Right atrium auricular region (tissue), 2 donors: ENCODE measurements at places on chromosomes 2 and 18. TPM values are rescaled to one million over a fixed set of nuclear protein-coding genes. Genes with fewer than 3 reads are reported as not detected.

The RAD51AP2 gene
- total RNA-seq, result 0.22 TPM

DNA sequence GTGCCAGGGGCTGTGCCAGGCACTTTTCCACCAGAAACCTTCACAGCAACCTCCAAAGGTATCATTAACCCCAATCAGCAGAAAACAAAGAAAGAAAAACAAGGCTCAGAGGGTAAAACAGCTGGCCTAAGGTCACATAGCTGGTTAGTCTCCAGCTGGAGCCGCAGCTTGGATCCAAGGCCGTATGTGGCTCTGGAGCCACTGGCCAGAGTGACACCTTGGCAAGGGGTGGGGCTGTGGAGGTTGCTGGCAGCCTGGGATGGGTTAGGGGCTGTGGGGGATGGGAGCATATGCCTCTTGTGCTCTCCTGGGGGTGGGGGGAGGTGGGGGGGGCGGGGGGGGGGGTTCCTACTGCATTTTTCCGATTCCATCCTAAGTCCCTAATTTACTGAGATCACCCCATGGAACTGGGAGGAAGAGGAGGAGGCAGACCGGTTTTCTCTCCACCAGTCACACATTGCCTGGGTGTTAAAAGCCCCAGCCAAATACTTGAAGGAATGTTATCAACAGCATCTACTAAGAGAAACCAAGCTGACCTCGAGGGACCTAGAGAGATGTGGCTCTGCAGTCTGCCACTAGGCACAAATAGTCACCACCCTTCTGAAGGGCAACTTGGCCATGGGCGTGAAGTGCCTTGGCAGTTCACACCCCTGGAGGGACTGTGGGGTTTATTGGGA is 8.0 kb downstream of the HAAO start:
- no peak for DNase-seq

- DNase-seq, result no peak
These were observed 32.2 kb upstream of the MAT2A start for GRCh38 chr2:85506768-85507181.

GRCh38 chr2:50535971-50536759 is 495.8 kb downstream of the NRXN1 start:
- DNase-seq, result no peak

The CAPN14 gene
- 0.22 TPM for total RNA-seq

DNA sequence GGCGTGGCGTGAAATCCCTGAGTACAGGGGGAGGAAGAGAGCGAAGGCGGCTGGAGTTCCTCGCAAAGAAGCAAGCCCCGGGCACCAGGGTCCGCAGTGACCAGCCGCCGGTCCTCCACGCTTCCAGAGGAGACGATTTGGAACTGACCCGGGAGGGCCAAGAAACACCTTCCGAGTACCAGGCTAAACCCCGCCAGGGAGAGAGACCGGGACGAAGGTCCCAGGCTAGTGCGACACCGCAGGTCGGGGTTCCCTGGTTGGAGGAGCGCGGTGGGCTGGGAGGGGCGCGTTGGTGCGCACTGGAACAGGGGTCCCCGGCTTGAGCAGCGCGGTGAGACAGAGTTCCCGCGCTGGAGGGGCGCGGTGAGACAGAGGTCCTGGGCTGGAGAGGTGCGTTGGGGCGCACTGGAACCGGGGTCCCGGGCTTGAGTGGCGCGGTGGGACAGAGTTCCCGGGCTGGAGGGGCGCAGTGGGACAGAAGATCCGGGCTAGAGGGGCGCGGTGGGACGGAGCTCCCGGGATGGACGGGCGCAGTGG is 901 bp downstream of the WDFY1 start:
- DNase-seq, result no peak

The GCG gene
- total RNA-seq, result not detected

The TIGD1 gene
- total RNA-seq, result 1.7 TPM

- DNase-seq, result no peak
These were observed 400.1 kb downstream of the CCDC85A start for GRCh38 chr2:56583796-56584315.

- no peak for DNase-seq
These were observed 81.1 kb upstream of the GLI2 start for GRCh38 chr2:120654381-120655134.

GRCh38 chr18:61953161-61953560 is 60.4 kb upstream of the RNF152 start:
- no peak for DNase-seq

DNA sequence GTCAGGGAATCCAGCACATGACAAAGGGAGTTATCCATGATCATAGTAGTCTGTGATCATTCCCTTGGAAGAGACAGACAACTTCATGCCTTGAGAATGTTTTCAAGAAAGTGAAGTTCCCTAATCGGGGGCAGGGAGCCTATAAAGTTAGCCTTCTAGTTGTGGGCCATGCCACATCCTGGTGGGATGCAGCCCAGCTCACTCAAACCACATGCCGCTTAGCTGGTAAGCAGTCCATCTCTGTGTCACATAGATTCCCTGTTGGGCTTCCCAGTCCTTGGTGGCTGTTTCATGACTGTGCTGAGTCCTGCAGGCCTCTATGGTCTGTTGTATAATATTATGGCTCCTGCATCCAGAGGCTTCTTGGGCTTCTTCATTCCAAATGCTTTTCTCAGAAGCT is 11.4 kb upstream of the ARHGAP25 start:
- DNase-seq, result no peak

GRCh38 chr2:5077479-5078089 is 614.6 kb upstream of the SOX11 start:
- DNase-seq, result no peak

The C1QL2 gene
- not detected for total RNA-seq

DNA sequence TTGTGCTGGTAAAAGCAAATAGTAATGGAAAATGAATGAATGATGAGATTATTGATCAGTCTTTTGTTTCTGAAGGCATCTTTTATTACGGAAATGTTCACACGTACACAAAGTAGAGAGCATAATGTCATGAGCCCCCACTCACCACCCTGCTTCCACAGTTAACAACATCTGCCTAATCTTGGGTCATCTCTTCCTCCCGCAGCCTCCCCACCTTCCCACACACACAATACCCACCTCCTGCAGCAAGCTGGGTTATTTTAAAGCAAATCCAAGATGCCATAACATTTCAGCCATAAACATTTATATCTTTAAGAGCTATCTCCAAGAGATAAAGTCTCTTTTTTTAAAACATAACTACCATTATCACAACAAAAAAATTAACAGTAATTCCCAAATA is 36.3 kb downstream of the CYP27C1 start:
- no peak for DNase-seq

GRCh38 chr2:79373358-79374130 is 139.3 kb upstream of the CTNNA2 start:
- no peak for DNase-seq

The SOWAHC gene
- 5.3 TPM for total RNA-seq

The CCDC178 gene
- total RNA-seq, result not detected

DNA sequence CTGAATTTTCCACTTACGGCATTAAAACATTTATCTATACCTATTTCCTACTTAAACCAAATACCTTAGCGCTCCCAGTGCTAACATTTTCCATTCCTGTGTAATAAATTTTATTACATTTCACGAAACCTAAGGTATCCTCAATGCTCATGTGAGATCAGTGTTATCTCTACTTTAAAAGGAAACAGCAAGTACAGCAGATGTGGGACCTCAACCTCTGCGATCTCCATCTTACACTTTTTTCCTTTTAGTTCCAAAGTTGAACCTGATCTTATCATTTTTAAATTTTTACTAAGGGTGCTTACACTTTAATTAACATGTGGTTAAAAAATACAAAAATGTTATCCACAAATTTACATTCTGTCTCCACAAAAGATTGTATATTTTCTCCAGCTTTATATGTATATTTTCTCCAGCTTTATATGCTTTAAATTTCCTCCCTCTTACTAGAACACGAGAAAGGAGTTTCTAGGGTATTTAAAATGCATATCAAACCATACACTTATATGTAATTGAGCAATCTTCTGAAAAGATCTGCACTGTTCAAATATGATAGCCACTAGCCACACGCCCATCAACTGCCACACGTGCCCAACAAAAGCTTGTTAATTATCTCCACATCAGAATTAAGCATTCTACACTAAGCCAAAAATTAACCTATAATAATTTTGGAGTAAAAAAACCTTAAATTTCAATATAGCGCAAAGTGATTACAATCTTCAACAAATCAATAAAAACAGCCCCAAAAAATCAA is 38.1 kb downstream of the MBOAT2 start:
- DNase-seq, result no peak

GRCh38 chr2:54999182-54999581 is 51.1 kb downstream of the RTN4 start:
- DNase-seq, result no peak

- DNase-seq, result no peak
These were observed 147.6 kb downstream of the CCBE1 start for GRCh38 chr18:59549503-59550173.

The WNT10A gene
- 0.90 TPM for total RNA-seq

GRCh38 chr2:44736270-44736942 is 205.1 kb upstream of the SIX3 start:
- DNase-seq, result no peak

The LONRF2 gene
- total RNA-seq, result 11.3 TPM

GRCh38 chr2:26243470-26244308 is 743 bp downstream of the HADHA start:
- no peak for DNase-seq

GRCh38 chr18:80154293-80154692 is 45.2 kb downstream of the ADNP2 start:
- no peak for DNase-seq

GRCh38 chr2:52955079-52955478 is 812.5 kb upstream of the CHAC2 start:
- no peak for DNase-seq

The TTN gene
- total RNA-seq, result 1,330 TPM

The ST8SIA3 gene
- not detected for total RNA-seq

The NTSR2 gene
- total RNA-seq, result not detected

DNA sequence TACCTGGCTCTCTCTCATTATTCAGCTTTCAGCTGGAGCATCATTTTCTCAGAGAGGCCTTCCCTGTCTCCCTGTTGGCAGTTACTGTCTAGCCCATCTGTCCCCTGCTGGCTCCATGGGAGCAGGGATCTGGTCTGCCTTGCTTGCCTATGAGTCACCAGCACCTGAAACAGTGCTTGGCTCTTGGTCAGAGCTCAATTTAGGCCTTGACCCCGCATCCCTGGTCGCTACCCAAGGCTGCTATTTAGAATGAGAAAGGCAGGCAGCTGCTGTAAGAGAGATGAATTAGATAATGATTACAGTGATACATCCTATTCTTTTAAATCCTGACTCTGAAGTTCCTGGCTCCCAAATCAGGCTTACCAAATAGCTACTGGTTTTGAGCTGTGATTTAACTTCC is 32.9 kb downstream of the KCNE4 start:
- no peak for DNase-seq

The NRBP1 gene
- total RNA-seq, result 36.5 TPM

DNA sequence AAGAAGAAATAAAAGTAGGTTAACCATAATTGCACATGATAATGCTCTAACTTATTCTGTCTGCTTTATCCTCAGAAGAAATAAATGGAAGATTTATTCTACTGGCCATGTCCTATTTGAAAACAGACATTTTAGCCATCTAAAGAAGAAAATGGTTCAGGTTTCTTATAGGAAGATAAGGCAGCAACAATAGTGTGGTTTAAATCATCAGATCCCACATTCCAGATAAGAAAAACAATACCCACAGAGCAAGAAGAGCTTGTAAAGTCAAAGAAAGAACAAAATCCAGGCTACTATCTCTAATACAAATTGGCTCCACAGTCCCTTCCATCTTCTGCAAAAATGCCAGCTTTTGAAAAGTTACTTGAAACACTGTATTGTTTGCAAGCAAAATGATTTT is 49.3 kb downstream of the L3MBTL4 start:
- no peak for DNase-seq

DNA sequence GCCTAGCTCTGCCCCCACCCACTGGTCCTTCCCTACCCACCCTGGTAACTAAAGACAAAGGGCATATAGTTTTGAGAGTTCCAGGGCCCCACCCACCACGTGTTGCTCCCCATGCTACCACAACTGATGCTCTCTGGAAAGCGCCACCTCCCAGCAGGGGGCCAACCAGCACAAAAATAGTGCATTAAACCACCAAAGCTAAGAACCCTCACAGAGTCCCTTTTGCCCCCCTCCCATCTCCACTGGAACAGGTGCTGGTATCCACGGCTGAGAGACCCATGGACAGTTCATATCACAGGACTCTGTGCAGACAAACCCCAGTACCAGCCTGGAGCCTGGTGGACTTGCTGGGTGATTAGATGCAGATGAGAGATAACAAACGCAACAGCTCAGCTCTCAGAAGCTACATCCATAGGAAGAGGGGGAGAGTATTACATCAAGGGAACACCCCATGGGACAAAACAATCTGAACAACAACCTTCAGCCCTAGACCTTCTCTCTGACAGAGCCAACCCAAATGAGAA is 715.9 kb downstream of the NUP35 start:
- no peak for DNase-seq

- DNase-seq, result no peak
These were observed 298.2 kb upstream of the COL3A1 start for GRCh38 chr2:188676010-188676400.

GRCh38 chr18:69730664-69731063 is 217.0 kb downstream of the CD226 start:
- DNase-seq, result no peak

- DNase-seq, result no peak
These were observed 862.1 kb upstream of the CELF4 start for GRCh38 chr18:38427736-38428135.

DNA sequence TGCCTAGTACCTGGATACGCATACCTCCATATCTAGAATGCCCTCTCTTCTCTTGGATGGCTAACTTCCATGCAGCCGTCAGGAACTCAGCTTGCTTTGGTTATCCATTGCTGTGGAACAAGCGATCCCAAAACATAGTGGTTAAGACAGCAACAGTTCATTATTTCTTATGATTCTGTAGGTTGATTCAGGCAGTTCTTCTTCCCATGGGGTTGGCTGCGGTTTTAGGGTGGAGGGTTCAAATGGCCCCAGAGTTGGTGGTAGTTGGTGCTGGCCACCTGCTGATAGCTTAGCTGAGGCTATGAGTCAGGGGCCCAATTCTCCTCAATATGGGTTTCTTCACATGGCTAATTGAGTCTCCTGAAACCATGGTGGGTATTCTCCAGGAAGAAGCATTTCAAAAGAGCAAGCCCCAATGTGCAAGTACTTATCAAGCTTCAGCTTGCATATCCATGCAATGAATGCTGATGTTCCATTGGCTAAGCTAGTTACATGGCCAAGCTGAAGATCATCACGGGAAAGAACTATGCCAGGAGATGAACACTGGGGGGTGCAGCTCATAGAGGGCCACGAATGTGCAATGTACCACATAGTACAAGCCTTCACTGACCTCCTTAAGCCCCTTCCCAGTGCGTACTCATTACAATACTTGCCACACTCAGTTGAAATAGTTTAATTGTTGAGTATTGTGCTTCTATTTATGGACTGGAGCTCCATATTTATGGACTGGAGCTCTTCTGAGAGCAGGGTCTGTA is 10.0 kb upstream of the RHOB start:
- peak; percentile 42 for DNase-seq

GRCh38 chr18:1653873-1654272 is 749.2 kb downstream of the ADCYAP1 start:
- DNase-seq, result no peak
